ENCODE measurements at places on chromosomes 11 and 22.

- no peak for DNase-seq
Measured at GRCh38 chr11:36775130-36775529, 177.1 kb upstream of the RAG2 start.

DNA sequence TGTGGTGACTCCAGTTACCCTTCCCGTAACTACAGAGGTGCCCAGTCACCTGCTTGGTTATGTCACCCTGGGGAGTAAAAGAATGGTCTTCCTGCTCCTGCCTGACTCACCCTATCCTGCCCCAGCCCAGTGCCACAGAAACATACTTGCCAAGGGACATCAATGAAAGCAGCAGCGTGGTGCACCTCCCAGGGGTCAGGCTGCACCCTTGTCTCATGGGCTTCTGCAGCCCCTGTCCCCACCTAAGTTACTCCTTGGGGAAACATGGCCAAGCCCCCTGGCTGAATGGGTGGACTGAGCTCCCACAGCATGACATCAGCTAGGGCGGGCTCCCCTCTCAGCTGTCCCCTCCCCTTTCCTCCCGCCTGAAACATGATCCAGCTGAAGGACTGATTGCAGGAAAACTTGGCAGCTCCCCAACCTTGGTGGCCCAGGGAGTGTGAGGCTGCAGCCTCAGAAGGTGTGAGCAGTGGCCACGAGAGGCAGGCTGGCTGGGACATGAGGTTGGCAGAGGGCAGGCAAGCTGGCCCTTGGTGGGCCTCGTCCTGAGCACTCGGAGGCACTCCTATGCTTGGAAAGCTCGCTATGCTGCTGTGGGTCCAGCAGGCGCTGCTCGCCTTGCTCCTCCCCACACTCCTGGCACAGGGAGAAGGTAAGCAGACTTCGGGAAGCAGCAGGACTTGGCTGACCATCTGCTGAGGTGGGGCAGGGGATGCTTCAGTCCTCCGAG lies at the start of gene HTR3A:
Gene HTR3A, plus strand, starts transcription at position 368 of the 730 bp plus-strand sequence. Its CDS starts 218 bp downstream, at position 586.
- no peak for DNase-seq

DNA sequence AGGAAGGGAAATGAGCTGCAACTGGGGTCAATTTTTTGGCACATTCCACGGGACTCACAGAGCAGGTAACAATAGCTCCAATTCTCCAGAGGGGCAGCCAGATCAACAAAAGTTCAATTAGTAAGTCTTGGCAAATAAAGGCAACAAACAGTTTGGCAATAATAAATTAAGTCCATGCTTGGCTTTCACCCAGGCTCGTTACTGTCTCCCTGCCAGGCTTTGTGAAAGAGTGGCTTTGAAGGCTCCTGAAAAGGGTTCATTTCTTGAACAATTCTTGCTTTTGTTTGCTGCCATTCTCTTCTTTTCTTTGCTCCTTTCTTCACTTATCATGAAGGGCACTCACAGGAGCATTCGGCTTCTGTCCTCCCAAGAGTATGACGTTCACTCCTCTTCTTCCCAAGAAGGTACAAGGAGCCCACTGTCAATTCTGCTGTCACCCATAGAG lies 123.3 kb downstream of the APIP start:
- DNase-seq = no peak

- no peak for DNase-seq
Measured at GRCh38 chr11:94131718-94132115, 3.1 kb downstream of the PANX1 start.

GRCh38 chr11:67500831-67501715 lies 4.1 kb downstream of the PITPNM1 start:
- DNase-seq = no peak

- no peak for DNase-seq
Measured at GRCh38 chr11:62538470-62539237, 8.0 kb downstream of the AHNAK start.

GRCh38 chr22:40618400-40618799 lies 18.1 kb downstream of the MRTFA start:
- no peak for DNase-seq

- DNase-seq = no peak
Measured at GRCh38 chr11:15864026-15864805, 492.1 kb downstream of the SOX6 start.

DNA sequence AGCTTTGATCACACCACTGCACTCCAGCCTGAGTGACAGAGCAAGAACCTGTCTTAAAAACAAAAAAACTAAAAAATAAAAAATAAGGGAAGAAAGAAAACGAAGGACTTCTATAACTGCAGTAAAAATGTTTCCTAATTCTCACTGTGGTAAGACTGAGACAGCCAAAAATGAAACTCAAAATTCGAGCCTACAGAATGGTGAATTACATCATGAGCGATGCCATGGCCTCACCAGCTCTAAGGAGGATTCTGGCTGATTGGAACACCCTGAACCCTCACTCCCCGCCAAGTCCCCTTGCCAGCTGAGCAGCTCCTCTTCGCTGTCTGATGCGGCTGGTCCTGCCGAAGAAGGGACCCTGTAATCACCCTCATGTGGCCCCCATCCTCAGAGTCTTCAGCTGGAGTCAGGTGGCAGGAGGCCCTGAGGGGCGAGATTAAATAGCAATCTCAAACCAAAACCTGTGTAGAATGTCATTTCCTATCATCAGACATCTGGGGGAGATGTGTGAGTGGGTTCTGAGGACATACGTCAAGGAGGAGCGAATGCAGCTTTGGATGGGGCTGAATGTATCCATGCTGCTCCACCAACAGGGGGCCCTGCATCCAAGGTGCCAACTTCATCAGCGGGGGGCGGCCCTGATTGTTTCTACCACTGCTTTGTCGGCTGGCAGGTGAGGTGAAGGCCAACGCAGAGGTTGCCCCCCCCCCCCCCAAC lies 29.2 kb downstream of the PDGFB start:
- no peak for DNase-seq

DNA sequence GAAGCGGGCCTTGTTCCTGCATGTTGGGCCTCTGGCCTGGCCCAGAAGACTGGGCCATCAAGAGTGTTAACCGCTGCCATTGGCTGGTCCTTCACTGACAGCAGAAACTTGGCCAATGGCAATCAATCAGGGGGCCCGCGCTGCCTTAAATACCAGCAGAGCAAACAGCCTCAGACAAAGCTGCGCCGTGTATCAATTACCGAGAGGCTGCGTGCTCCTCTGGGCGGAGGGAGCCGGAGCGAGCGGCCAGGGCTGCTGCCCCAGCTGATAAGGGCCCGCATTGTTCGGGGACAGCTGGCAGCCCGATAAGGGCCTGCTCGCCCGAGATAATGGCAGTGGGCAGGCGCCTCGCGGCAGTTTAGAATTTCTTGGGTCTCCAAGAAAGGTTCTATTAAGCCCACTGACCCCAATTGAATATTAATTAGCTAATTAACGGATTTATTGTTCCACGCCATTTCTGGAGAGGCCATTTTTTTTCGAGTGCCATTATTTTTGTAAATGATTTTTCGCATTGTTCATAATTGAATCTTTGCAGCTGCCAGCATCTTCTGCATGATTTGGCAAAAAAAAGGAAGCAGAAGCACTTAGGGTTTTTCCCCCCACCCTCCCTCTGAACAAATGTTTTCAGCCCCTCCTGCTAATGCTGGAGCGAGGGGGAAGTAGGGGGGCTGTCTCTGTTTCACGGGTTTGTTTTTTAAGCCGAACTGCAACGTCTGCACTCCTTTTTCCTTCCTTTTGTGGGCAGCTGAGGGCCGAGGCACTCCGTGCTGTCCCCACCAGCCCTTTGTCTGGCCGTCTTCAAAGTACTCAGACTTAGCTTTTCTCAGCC lies 37.6 kb upstream of the RIC3 start:
- DNase-seq = no peak

DNA sequence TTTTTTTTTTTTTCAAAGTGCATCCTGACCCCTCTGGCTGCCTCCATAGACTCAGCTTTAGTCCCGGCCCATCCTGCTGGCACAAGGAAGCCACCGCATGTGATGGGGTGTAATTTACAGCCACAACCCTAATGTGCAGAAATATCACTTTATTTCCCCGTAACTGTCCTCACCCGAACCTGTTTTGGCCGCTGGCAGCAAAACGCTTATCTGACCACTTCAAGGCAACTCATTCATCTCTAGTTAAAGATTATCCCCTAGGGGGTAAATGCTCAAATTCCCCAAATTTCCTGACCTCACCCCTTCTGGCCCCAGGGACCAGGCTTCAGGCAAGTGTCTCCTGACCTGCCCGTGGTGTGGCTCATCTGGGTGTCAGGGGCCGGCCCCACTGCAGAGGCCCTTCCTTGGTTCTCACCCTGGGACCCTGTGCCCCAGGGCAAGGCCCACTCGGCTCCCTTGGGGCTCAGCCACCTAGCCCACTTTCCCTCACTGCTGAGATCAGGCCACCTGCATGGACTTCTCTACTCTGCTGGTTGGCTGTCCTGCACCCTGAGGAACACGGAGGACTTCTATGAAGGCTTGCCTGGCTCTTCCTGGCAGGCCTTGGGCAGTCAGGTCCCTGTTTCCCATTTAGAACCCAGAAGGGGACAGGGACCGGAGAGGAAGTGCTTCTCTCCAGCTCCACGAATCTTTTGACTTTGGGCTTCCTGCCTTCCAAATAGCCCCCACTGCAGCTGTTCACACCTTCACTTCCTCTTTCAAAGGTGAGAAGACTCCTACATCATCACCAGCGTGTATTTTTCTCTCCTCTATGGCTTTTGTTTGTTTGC lies 53.3 kb downstream of the WNT11 start:
- no peak for DNase-seq

DNA sequence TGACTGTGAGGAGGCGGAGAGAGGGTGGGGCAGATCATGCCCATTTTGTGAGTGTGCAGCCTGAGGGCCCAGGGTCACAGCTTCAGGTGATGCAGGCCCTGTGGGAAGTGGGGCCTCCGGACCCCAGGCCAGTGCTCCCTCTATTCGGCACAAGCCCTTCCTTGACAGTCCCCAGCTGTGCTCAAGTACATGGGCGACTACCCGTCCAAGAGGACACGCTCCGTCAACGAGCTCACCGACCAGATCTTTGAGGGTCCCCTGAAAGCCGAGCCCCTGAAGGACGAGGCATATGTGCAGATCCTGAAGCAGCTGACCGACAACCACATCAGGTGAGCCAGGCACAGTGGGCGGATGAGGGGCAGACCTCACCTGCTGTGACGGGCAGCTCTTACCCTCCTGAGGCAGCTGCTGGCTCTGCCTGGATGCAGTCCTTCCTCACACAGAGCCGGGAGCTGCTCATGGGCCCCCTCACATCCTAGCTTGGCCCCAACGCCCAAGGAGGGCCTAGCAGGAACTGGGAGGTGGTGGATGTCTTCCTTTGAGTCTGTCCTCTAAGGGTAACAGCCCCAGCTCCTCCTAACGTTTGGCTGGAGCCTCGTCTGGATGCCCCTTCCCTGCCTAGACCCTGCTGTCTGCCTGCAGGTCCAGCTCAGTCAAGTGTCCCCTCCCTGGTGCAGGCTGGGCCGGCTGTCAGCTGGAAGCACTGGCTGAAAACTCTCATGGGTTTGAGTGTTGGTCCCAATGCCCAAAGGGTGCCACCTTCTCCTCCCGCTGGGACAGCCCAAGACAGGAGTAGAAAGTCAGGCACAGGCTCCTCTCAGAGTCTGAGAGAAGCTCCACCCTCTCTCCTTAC lies 76.1 kb downstream of the MYO7A start:
- DNase-seq = no peak

DNA sequence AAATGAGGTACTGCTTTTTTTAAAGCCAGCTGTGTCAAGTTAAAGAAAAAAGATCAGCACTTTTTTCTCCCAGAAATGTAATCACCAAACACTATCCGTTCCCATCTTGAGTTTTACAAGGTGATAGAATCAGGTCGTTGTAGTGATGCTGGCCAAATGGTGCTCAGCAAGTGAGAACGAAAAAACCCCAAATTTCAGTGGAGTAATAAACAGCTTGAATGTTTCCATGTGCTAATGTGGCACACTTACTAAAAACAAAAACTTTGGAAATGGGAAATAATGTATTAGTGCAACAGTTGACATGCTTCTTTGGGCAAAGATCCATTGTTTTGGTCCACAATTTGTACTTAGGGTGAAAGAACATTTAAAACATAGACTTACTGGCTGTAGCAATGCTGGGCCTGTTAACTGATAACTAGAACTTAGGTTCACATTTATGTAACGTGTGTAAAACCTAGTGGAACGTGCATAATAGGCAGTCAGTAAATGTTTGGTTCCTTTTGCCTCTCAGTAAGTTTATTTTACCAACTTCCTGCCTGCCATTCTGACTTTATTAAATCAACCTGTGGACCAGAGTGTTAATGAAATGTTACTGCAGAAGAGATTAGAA lies 15.4 kb upstream of the GDPD4 start:
- DNase-seq = no peak

All from activated CD8-positive, alpha-beta memory T cell treated with anti-CD3 and anti-CD28 coated beads for 48 hours (primary cell).